Right ventricle myocardium inferior (tissue), 1 donor: ENCODE measurements at places on chromosomes 16 and 17. TPM values are rescaled to one million over a fixed set of nuclear protein-coding genes. Genes with fewer than 3 reads are reported as not detected.

GRCh38 chr17:17022456-17022855 lies 19.8 kb upstream of the MPRIP start:
- DNase-seq: no peak

- no peak for DNase-seq
Measured at GRCh38 chr17:45383003-45383402, 49.7 kb downstream of the ARHGAP27 start.

- no peak for DNase-seq
Measured at GRCh38 chr17:751269-752001, 629 bp downstream of the GEMIN4 start.

GRCh38 chr16:69157196-69157595 lies 24.7 kb downstream of the UTP4 start:
- DNase-seq: no peak

GRCh38 chr17:51346218-51346982 lies 86.1 kb downstream of the UTP18 start:
- DNase-seq: no peak

GRCh38 chr17:35286120-35286781 lies 43.4 kb downstream of the SLFN5 start:
- no peak for DNase-seq

DNA sequence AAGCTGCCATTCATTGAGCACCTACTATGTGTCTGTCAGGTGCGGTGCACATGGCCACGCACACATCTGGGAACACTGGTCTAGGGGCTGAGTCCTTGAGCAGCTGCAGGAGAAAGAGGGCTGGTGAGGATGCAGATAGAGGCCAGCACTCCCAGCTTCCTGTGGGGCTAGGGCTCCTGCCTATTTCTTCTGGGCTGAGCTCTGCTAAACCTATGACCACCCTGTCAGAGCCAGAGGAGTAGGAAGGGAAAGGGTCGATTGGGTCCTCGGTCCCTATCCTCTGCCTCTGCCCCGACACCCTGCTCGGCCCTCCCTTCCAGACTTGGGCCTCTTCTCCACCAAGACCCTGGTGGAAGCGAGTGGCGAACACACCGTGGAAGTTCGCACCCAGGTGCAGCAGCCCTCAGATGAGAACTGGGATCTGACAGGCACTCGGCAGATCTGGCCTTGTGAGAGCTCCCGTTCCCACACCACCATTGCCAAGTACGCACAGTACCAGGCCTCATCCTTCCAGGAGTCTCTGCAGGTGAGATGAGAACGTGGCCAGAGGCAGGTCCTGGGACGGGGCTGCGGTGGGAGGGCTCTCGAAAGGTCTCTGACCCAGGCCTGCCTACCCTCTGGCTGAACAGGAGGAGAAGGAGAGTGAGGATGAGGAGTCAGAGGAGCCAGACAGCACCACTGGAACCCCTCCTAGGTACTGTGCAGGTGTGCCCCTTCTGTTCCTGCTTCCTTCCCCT lies 4.0 kb upstream of the TMEM88 start:
- DNase-seq: no peak

DNA sequence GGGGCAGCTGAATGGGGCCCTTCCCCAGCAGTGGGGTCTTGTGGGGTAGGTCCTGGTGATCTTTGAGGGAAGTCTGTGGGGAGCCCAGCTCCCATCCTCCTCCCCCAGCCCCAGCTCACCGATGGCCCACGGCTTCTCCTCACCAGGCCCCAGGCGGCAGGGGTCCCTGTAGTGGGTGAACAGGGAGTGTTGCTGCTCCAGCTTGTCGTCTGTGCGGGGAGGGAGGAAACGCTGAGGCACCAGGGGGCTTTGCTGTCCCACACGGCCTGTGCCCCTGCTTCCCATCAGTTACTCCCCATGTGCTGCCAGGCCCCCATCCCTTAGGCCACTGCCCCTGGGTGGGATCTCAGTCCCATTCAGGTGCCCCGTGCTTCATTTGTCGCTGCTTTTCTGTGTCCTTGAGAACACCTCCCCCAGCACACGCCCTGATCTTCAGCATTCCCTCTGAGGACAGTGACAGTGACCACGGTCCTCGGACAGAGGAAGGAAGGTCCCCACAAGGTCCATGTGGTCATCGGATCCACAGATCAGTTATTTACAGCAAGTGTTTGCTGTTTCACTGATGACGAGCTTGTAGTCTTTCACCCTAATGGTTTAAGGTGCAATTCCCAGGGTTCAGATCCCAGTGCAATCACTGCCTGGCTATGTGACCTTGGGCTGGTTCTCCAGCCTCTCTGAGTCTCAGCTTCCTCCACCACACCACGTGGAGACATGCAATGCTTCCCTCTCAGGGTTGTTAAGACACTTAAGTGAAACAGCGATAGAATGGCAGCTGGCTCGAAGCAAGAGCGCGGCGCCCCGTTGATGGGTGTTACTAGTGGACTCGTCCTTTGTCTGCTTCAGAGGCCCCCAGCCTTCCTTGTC lies 53.1 kb downstream of the PRMT7 start:
- peak; percentile 68 for DNase-seq

- no peak for DNase-seq
Measured at GRCh38 chr16:85675251-85675874, 13.4 kb downstream of the GINS2 start.

GRCh38 chr17:74198694-74199093 lies 4.8 kb upstream of the RPL38 start:
- DNase-seq: no peak

DNA sequence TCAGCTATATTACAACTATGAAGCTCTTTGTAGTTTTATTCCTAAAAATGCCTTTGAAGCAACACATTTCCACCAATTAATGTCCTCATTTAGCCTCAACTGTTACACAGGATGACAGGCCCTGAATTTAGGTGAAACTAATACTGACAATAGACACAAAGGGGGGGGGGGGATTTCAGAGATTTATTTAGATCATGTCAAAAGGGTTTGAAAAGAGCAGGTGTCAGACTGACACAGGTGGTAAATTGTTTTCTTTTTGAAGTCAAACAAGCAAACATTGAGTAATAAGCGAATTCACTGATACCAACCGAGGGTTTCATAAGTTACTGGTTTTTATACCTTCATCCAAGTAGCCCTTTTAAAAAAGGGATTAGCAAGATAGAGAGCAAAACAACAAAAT lies 40.8 kb downstream of the KANSL1 start:
- no peak for DNase-seq

DNA sequence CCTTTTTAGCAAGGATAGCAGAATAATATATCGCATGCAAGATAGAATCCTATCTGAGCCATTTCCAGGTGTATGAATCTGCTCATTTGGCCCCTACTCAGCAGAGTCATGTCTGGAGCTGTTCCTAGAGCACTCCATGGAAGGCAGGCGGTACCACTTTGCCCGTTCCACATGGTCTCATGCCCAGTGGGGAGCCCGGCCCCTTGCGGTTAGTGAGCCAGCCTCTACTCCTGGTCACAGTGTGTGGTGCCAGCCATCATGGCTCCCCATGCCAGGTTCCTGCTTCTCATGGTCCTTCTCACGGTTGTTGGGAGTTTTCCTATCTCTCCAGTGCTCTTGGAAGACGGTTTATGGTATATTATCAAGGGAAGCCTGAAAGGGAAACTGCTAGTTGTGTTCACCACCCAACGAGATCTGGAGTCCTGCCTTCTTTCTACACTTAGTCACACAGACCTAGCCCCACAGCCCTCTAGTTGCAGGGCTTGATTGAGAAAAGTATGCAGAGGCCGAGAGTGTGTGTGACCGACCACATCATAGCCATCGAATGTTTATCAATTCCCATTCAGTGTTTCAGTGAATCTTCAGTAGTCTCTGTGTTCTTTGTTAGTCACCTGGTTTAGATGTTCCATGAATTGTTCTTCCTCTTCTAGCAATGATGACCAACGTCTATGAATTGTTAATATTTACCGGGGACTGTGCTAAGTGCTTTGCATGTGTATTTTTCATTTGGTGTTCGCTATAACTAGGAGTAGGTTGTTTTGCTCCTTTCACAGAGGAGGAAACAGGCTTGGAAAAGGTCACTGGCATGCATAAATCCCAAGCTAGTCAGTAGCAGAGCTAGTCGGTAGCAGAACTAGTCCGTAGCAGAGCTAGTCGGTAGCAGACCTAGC lies 9.6 kb downstream of the JPT2 start:
- DNase-seq: no peak

DNA sequence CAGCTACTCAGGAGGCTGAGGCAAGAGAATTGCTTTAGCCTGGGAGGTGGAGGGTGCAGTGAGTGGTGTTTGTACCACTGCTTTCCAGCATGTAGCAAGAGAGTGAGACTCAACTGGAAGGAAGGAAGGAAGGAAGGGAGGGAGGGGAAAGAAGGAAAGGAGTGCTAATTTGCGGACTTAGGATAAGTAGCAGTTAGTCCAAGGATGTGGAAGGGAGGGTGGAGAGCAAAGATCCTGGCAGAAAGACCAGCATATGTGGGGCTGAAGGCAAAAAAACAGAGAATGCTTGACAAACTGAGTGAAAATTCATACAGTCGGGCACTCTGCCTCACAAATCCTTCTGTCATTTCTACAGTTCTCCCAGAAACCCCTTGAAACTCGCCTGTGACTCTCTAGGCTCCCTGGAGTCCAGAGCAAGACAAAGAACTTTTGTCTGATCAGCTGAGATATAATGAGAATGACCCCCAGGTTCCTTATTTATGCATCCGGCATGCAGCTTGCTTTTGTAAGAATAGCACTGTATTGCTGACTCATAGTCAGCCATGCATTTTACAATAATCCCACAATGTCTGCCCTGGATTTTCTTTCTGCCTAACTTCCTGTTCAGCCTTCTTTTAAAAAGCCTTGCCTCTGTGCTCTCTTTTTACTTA lies 31.5 kb downstream of the CDK5RAP3 start:
- DNase-seq: no peak

DNA sequence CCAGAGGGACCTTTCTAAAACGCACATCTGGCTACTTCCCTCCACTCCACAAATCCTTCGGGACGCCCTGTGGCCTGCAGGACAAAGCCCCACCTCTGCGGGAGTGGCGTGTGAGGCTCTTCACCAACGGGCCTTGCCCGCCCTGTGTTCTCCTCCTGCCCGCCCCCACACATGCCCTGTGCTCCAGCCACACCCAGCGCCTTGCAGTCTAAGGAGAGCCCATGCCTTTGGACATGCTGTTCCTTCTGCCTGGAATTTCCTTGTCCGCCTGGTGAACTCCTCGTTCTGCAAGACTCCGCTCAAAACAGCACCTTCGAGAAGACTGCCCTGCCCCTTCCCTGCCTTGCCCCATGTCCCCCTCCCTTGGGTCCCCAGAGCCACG lies 7.4 kb downstream of the ELOB start:
- DNase-seq: no peak

DNA sequence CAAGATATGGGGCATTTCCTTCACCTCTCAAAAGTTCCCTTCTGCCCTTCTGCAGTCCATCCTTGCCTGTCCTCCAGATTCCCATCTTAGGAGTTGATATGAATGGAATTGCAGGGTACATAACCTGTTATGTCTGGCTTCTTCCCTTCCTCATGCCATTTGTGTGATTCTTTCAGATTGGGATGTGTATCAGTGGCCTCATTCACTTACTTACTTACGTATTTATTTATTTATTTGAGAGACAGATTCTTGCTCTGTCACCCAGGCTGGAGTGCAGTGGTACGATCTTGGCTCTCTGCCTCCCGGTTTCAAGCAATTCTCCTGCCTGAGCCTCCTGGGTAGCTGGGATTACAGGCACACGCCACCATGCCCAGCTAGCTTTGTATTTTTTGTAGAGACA lies 6.2 kb upstream of the TMEM94 start:
- no peak for DNase-seq

GRCh38 chr16:85667261-85667660 lies 21.5 kb downstream of the GINS2 start:
- DNase-seq: no peak

DNA sequence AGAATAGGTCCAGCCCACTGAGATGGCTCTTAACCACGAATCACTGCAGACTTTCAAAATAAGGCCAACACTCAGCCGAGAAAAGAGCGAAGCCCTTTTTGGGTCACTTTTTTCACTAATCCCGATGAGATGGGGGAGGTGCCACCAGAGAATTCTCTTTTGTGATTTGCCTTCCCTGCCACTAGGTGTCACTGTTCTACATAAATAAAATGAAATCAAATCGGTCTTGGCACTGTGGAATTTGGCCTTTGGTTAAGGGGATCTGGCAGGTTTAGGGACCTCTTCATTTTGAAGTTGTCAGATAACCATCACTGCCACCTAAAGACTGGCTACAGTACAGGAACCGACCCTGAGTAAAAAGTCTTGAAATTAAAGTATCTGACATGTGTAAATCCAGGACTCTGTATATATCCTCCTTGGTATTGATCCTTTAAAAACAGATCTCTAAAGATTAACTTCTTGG lies 147.0 kb downstream of the HS3ST4 start:
- no peak for DNase-seq

DNA sequence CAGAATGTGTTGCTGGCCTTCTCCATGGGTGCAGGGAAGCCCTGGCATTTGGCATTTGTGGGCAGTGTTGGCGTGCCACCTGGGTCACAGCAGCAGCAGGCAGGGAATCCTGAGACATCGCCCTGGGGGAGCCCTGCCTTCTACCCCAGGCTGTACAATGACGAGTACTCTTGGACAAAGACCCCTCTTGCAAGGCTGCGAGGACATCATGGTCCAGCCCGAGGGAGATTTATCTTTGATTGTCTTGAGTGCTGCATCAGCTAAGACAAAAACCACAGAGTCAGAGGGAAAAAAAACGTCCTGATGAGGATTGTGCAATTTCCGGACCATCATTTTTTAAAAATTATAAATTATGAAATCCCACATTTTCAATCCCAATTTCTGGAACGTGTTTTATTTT lies 3.7 kb downstream of the CRISPLD2 start:
- DNase-seq: peak; percentile 59

DNA sequence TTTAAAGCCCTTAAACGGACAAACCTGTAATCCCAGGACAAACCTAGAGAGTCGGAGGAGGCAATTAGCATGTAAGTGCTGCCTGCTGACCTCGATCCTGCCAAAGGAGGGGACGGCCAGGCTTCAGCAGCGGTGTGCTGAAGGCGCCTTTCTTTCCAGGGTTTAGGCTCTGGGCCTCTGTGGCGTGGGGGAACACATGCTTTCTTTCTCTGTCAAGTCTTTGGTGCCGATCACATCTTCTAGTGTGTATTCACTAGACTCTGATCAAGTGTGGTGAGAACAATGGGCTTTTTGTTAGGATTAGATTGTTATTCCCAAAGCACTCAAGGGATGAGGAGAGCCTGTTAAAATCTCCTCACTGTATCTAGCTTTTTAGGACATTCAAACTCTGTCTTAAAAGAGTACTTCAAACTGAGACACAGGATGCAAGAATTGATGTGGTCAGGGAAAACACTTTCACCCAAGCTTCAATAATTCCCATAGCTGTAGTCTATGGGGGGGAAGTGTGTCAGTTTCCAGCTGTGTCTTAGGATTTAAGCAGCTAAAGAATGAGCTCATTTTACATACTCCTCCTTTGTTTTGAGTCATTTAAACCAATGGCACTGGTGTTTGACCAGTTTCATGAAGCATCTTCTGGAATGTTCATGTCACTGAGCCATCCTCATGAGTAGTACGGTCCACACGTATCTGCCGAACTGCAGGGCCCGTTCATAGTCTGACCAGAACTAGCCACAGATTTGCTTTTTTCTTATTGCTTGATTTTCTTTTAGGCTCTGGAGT lies 51.2 kb downstream of the RPA1 start:
- DNase-seq: no peak

Gene GNAO1
- total RNA-seq: 32.2 TPM

Gene CACNG5
- total RNA-seq: not detected

Gene PRSS33
- not detected for total RNA-seq

Gene DRC3
- 1.6 TPM for total RNA-seq

Gene RANGRF
- 25.7 TPM for total RNA-seq

Gene AATK
- 10.1 TPM for total RNA-seq
